Kasumi-1 (cell line): ENCODE measurements at places on chromosomes 6 and 20.

DNA sequence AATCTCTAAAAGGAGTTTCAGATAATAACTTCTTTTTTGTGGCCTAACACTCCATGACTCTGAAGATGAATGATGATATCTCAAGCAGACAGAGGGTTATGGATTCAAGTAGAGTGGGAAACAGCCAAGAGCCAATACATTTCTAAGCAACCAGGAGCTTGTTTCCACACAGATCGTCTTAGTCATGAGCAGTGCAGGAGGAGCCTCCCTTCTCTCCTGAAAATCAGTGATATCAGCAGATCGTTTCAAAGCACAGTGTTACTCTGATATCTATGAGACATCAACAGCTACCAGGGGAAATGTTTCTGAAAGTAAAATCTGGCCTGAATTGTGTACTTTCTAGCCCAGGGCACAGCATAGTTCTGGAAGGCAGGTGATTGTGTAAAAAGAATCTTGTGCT lies 11.5 kb downstream of the ADGRG6 start:
- no peak for DNase-seq

- DNase-seq: peak; percentile 26
These were observed 12.0 kb downstream of the XRN2 start for GRCh38 chr20:21315138-21315537.

DNA sequence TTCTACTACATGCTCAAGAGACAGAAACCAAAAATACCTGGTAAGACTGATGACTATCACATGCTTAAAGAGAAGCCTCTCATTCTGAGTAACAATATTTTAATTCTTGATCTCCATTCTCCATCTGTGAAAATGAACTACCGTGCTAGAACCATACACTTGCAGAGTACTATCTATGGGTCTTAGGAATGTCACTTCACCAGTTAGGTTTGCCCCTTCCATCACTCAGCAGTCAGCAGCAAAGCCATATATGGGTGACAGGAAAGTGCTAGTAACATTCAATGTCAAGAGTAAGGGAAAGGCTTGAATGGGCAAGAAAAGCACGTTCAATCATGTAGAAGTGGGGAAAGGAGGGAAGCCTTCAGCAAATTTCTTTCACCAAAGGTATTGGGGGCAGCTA lies 2.3 kb downstream of the DNAAF9 start:
- DNase-seq: no peak

DNA sequence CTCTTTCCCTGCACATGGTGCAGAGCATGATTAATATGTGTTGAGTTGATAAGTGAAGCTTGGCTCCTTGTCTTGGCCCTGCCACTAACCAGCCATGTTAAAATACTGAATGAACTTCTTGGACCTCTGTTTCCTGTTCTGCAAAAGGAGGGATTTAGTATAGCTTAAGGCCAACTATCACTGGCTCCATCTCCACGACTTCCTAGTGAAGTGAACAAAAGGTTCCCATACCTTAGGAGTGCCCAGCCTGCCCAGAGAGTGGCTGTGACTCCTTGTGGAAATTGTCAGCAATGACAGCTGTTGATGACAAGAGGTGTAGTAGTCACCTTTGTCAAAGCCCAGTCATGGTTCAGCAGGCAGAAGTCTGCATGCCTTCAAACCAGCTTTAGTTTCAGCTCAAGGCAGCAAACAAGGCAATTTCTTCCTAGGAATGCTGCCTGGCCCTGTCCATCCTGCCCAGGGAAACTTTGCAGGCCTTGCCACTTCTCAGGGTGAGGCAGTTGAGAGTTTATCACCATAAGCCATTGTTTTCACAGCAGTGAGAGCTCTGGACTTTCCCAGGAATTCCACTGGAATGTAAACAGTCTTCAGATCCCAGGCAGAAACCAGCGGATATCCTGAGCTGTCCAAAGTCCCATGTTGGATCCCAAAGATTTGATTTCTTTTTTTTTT lies 169.7 kb upstream of the TNFAIP3 start:
- no peak for DNase-seq
